ENCODE measurements at places on chromosomes 1 and 21.
A peak's percentile ranks its signal among the peaks of the same experiment; 100 is the strongest.

- DNase-seq, result no peak
Observed at GRCh38 chr1:61953076-61953789, 211.0 kb downstream of the PATJ start.

DNA sequence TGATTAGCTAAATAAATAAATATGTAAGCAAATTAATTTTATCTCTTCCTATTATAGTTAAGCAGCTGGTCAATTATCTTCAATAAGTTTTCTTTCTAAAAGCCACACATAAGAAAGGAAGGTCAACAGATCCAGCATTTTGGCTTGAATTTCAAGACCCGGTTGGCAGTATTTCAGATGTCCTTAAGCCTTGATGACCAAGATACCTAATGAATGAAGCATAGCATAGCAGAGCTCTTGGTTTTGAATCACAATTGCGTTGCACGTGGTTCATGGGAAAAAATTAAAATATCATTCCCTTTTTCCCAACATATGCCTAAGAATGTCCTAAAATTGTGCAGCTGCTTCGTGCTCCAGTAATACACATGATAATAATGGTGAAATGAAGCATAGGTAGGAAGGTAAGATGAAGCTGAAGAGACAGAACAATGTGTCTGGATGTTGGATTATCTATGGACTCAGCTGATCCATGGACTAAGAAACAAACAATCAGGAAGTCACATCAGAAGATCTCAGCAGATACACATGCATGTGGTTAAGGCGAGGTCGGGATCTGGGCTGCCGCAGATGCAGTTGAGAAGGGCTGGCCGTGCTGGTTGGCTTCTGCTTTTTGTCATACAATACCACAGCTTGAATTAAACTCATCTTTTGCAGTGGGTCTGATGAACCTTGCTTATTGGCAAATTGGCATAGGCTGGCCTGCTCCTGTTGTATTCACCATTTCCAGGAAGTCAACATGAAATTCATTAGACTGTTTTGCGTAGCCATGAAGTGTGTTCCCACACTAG lies 284.9 kb upstream of the RUNX1 start:
- no peak for DNase-seq

GRCh38 chr21:46622226-46622625 lies 13.2 kb upstream of the PRMT2 start:
- peak; percentile 15 for DNase-seq

DNA sequence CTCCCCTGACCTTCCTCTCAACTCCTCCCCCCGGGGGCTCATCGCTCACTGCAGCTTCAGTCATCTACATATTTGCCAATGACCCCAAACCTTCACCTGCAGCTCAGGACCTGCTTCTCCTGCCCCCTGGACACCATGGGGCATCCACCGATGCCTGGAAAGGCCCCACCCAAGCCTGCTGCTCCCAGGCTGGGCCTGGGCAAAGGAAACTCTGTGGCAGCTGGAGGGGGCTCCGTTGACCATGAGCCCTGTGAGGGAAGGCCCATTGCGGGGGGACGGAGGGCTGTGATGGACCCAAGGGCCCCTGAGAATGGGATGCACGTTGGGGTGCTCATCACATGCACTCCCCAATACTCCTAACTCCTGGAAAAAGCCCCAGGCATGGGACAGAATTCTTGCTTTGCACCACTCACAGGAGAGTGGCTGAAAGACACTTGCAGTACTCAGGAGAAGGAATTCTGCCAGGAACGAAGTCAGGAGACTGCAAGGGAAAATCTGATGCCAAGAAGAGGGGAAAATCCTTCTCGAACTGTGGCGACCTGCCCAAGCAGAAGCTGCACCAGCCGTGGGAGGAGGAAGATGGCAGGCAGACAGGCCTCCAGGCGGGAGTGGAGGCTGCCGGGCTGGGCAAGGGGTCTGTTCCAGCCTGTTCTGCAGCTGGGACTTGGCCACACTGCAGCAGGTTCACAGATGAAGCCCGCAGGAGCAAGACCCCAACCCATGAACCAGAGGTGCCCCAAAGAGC lies 18.4 kb downstream of the MATN1 start:
- no peak for DNase-seq

DNA sequence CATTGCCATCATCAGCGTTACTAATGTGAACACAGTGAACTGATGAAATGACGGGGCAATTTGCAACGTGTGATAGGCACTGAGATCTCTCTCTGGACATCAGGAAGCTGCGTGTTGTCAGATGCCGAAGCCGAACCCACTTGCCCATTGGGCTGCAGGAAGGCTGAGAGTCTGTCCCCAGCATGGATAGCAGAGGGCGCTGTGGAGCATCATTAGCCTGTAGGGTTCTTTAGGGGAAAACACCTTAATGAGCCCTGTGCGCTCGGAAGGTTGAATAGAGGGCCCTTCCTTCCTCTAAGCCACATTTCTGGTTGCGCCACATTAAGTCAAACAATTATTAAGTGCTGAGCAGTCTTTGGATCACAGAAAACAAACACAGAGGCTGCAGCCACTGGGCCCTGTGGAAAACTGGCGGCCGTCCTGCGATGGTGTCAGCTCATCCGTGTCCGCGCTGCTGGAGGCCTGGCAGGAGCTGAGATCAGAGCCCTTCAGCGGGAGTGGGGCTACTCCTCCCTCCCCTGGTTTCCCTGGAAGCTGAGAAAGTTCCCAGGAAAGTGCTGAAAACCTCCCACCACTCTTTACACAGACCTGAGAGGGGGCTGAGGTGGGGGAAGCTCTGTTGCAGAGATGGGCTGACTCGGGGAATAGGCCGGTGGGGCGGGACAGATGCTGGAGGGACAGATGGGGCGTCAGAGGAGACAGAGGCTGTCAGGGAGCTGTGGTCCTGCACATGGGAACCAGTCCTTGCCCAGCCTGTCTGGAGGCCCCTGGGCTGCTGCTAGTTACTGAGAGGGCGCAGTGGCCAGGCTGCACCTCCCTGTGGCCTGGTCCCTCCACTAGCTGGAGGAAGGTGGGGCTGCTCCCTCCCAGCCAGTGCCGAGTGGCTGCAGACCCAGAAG lies 12.7 kb downstream of the TFF2 start:
- peak; percentile 68 for DNase-seq

- no peak for DNase-seq
Observed at GRCh38 chr21:31609081-31609480, 50.4 kb upstream of the SOD1 start.

- no peak for DNase-seq
Observed at GRCh38 chr1:233005703-233006102, 55.3 kb downstream of the NTPCR start.

DNA sequence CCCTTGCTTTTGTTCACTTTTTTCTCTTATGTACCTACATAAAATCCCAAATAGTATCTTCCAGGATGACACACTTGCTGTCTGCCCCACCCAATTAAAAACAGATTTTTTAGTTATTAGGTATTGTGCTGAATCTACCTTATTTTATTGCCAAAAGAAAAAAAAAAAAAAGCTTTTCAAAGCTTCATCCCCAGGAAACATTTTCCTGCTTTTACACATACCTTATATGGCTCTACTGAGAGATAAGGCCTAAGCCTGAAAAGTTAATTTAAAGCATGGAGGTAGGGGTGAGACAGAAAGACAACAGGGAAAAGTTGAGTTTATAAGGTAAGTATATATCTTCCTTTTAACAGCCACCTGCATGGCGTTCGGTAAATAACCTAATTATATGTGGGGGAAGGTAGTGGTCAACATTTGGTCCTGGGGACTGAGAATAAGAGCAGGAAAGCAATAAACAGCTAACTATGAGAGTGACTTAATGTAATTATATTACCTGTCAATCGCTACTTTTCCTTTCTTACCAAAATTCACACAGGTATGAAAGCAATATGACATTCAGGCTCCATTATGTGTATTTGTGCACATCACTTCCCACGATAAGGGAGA lies 54.6 kb upstream of the BOLA1 start:
- no peak for DNase-seq

DNA sequence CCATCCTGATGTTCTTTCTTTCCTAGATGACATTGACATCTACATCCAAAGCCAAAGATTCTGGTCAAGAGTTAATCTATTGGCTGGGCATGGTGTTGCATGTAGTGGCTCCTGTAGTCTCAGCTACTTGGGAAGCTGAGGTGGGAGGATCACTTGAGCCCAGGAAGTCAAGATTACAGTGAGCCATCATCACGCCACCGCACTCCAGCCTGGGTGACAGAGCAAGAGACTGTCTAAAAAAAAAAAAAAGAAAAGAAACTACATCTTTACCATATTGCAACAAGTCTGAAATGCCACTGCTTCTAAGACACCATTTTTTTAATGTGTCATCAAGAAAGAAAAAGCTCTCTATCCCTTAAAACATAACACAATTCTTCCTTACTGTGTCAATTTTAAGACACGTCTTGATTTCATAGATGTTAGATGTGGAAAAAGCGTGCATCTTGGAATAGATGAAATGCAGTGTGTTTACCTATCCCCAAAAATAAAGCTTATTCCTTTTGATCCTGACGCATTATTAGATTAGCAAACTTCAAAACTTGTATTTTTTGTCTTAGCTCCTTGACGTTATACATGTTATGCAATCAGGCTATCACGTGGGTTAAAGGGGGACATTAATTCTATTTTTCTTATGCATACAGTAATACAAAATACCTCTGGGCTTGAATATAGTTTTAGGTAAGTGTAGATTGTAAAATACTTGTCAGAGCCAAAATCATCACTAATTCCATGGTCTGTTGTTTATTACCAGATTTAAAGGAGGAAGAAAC lies 46.3 kb downstream of the ELAPOR1 start:
- DNase-seq, result no peak

DNA sequence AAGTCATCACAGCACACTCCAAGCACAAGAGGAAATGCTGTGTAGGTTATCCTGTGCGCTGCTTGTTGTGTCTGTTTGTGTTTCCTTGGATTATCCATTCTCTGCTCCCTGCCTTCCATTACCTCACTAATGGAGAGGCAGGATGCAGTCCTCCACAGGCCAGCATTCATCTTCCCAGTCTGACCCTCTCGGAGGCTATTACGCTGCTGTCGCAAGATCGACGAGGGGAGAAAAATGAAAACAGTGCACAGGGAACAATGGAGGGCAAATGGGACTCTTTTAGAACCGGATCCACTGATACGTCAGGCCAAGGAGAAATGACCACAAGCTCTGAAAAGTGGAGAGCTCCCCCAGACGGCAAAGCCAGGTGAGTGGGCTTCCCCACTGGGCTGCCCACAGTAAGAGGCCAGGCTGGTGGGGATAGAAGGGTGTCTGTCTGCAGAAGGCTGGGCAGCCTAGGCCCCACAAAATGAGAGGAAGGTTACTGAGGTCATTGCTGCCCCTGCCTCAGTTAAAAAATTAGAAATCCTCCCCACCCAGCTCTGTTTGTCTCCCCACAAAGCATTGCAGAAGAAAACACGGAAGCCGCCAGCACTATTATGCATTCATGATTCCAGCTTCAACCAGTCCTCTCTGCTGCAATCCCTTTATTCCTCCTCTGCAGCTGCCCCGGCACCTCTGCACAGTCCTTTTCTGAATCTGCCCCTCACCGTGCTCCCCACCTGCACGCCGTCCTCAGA lies 21.7 kb downstream of the LRRN2 start:
- DNase-seq, result no peak

DNA sequence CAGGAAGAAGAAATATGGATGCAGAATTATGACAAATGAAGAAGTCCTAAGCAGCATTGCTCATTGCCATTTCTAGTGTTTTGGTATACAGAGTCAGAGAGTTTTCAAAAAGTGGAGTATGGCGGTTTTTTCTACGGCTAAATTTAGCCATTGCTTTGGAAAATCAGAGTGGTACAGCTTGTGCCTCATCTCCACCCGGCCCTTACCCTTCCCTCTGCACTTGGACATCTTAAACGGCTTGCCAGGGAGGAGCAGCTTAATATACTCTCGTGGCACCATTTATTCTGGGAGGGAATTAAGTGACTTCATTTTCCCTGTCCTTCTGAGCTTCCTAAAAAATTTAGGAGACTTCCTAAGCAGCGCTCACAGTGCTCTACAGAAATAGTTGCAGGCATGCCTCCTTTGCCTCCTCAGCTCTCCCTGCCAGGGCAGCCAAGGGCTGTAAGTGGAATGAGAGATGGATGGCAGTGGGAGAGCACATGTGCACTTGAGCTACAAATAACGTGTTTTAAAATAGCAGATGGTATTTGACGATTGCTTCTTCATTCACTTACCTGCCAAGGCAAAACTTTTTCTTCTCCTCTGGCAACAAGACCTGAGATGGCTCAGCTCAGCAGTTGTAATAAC lies 51.5 kb upstream of the VAMP3 start:
- no peak for DNase-seq

GRCh38 chr21:23887725-23888306 lies 1719.5 kb downstream of the MRPL39 start:
- DNase-seq, result peak; percentile 7

GRCh38 chr21:45356251-45356650 lies 48.7 kb upstream of the COL18A1 start:
- no peak for DNase-seq

DNA sequence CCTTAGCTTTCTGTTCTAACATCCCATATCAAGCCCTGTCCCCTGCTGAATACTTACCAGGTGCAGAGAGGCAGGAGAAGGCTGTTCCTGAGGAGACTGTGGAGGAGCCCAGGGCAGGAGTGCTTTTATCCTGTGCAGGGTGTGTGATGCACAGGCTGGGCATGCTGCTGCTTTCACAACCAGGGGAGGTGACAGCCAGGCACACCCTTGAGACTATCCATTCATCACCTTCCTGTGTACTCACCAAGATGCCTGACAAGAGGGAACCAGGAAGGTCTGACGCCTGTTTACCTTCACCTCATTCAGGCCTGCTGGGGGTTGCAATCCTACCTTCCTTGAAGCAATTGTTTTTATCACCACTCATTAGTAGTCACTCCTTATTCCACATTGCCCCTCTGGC lies at the start of gene LCE3E:
TSS of gene LCE3E (minus strand) at position 100 of the 400 bp plus-strand sequence. CDS start 572 bp downstream, outside the sequence.
- no peak for DNase-seq

DNA sequence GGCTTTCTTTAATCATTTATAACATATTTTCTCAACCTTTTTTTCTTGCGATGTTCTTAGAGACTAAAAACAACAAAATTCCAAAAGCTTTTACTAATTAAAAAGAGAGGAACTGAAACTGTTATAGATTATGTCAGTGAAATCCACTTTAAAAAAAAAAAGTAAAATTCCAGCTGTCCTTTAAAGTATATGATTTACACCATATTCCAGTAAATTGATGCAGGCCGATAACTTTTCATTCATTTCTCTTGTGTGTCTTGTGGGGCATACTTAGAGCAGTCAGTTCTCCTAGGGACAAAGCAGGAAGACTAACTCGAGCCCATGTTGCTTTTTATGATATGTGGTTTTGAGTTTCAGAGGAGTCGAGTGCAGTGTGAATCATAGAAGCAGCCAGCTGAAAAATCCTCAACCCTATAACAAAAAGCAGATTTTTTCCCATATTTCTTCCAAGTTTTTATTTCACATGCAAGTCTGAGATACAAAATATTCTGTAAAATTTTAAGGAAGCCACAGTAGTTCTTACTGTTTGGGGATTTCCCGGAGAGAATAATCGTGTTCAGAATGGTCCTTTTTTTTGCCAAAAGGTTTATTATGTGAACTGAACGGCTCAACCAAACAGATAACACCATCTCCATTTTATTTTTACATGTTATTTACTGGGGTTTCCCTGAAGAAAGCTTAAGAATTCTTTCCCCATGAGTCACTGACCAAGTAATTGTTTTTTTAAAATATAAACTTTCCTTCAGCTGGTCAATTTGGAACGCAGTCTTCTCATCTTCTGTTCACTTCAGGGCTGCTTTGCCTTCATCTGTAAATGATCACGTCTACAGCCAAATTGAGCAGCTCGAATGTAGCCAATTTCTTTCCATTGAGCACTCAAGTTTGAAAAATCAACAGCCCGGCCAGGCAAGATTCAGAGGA lies 77.0 kb upstream of the C1orf105 start:
- no peak for DNase-seq

GRCh38 chr21:34073032-34073748 lies at the start of the genes MRPS6 and SLC5A3:
Gene MRPS6 (plus strand): TSS chr21:34073578. CDS start chr21:34073701, 123 bp downstream.
Gene SLC5A3 (plus strand): TSS chr21:34073578. CDS start chr21:34095199, 21,621 bp downstream.
- DNase-seq, result no peak

- no peak for DNase-seq
Observed at GRCh38 chr1:8525216-8525557, 207.3 kb downstream of the SLC45A1 start.
